ENCODE measurements at places on chromosomes 12 and 14.

GRCh38 chr12:34347367-34347766 is 325.1 kb downstream of the ALG10 start:
- peak; percentile 85 for DNase-seq

DNA sequence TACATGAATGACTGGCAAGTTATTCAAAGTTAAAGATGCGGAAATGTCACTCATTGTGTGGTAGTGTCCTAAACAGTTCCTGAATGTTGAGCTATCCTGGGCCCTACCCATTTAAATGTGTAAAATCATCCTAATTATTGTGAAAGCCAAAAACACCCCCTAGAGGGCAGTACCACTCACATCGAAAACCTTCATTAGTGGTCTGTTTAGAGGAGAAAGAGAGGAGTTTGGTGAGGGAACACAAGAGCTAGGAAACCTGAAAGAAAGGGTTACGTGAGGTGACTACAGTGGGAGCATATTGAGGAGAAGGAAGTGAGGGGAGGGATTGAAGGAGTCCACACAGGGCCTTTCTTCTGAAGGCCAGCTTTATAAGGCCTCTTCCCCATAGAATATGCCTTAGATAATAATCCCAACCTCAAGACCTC is 2.5 kb upstream of the TEP1 start:
- peak; percentile 58 for DNase-seq

- DNase-seq: peak; percentile 32
Measured at GRCh38 chr12:99157946-99158345, 489.6 kb upstream of the GARIN6 start.

DNA sequence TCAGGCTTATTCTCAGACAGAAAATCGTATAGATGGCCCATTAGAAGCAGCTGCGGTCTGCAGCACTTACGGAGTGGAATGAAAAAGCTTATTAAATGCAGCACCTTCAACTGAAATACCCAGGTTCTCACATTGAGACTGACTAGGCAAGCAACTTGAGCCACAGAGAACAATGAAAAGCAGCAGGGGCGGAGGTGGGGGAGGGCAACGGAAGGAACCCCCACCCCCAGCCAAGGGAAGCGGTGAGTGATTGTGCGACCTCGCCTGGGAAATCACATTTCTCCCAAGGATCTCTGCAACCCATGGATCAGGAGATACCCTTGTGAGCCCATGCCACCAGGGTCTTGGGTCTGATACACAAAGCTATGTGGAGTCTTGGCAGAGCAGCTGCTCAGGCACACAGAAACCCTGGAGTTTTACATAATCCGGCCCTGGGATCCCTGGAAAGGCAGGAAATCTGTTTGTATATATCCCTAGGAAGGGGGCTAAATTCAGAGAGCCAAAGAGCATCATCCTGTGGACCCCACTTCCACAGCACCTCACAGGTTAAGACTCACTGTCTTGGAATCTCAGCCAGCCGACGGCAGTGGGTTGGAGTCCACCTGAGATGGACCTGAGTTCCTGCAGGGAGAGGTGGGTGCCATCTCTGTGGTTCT is 38.1 kb downstream of the PZP start:
- no peak for DNase-seq

- no peak for DNase-seq
Measured at GRCh38 chr12:53585448-53586125, 40.6 kb downstream of the ATF7 start.

DNA sequence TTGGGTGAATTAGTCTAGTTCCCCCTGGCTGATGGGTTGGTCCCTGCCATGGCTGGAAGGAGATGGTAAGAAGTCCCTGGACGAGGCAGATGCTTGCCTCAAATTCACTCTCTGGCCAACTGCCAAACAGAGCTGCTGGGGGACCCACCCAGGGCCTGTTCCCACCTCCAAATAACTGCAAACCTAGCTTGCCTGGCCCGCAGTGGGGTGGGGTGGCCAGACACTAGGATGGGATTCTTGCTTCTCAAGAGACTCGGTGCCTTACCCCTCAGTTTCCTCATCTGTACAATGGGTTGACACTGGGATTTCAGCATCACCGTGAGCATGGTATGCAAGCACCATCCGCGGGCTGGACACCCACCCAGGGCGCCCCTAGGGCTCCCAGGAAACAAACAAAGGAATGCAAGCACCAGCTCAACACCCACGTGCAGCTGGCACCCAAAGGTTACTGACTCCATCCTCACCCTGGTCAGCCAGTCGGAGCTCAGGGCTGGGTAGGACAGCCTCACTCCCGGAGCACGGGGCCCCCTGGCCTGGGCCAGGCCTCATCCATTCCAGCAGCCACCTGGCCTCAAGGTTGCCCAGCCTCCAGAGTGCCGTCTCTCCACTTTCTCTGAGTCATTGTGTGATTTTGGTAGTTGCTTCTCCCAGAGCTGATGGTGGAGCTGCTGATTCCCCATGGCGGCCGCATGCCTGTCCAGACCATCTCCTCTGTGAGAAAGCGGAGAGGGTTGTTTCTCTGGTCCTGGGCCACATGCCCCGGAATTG is 205.2 kb upstream of the RTL1 start:
- no peak for DNase-seq

DNA sequence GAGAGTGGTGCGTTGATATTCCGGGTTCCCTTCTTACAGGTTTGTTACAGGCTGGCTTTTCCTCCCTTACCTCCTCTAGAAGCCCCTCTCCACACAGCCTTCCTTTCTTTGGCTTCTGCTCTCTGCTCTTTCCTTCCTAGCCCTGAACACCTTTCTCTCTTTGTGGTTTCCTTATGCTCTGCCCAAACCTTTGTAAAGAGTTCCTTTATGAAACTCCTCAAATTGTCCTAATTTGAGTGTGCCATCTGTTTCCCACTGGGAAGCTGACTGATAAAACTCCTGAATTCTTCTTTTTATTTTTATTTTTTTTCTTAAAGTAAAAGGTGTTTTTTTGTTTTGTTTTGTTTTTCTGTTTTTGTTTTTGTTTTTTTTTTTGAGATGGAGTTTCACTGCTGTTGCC is 60.1 kb upstream of the OTX2 start:
- DNase-seq: no peak

DNA sequence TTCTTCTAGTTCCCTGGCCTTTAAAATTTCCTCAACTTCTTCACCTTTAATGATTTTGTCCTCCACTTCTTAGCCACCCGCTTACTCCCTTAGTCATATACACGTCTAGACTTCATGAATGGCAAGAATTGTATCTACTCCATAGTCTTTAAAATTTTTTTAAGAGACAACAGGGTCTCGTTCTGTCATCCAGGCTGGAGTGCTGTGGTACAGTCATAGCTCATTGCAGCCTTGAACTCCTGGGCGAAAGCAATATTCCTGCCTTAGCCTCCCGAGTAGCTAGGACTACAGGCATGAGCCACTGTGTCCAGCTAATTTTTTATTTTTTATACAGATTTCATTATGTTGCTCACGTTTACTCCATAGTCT is 47.9 kb downstream of the BBS10 start:
- DNase-seq: no peak

DNA sequence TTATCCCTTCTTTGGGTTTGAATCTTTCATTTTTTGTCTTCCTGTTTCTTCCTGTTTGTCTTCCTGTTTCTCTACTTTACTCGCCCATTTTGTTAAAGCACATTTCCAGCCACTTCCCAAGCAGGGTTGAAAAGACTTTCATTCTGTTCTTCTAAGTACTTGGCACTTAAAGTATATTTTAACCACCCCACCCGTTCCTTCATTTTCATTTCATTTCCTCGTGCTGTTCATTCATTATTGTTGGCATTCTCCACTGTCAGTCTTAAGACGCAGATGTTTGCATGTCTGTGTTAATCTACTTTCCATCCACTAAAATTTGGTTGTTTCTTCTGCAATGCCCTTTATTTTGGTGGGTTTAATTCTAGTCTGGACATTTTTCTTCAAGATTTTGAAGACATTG is 49.0 kb downstream of the SUDS3 start:
- no peak for DNase-seq

GRCh38 chr14:39406560-39406959 is 25.7 kb downstream of the FBXO33 start:
- no peak for DNase-seq

DNA sequence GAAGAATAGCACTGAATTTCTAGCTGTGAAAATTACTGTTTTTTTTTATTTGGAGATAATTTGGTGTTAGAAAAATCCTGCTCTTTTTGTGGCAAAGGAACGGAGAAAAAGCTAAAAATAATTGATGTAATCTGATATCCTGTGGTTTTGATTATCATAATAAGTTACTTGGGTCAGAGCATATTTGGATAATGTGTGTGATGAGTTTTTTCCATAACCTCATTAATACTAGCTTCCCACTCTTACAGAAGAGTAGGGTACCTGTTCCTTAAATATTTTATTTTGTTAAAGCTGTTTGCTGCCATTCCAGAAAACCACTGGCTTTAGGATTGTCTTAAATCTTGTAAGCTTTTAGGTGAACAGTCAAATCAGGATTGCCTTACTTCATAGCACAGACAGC is 4.7 kb downstream of the PSMC6 start:
- DNase-seq: no peak

DNA sequence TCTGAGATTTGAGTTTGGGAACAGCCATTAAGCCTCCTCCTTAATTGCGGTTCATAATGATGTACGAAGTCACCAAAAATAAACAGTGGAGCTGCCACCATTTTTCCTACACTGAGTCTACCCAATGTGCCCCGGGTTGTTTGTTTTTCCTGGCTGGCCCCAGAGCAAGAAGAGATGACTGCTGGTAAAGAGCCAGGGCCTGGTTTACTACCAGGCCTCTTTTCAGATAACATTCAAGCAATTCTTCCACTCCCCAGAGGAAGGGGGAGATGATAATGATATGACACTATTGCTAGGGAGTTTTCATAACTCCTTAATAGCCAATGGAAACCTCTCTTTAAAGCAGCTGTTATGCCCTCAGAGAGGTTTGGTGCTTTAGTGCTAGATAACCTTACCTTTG is 42.3 kb downstream of the BRAP start:
- DNase-seq: no peak

- no peak for DNase-seq
Measured at GRCh38 chr14:20830831-20831230, 28.2 kb upstream of the RNASE1 start.

GRCh38 chr12:11499806-11500187 is 104.4 kb upstream of the PRB2 start:
- DNase-seq: no peak

GRCh38 chr14:68380329-68380741 is 412.5 kb downstream of the ZFP36L1 start:
- no peak for DNase-seq

DNA sequence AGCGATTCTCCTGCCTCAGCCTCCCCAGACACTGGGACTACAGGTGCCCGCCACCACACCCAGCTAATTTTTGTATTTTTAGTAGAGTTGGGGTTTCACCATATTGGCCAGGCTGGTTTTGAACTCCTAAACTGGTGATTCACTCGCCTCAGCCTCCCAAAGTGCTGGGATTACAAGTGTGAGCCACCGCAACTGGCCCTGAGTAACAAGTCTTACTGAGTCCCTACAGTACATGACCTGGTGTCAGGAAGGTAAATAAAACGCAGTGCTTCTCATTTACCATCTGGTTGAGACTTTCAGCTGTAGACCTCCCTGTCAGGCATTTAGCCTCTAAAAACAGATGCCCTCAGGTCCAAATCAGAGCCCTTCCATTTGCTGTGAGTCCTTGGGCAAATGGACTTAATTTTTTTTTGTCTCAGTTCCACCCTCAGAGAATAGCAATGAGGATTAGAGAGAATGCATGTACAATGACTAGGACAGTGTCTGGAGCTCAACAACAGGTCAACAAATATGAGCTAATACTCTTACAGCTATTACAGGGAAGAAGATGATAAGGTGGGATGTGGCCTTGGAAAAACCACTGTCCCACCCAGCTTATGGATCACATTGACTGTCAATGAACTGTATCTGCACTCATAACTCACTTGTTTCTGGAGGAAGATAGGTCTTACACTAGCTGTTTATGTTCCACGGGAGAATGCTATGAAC is 70.5 kb downstream of the PHLDA1 start:
- no peak for DNase-seq

DNA sequence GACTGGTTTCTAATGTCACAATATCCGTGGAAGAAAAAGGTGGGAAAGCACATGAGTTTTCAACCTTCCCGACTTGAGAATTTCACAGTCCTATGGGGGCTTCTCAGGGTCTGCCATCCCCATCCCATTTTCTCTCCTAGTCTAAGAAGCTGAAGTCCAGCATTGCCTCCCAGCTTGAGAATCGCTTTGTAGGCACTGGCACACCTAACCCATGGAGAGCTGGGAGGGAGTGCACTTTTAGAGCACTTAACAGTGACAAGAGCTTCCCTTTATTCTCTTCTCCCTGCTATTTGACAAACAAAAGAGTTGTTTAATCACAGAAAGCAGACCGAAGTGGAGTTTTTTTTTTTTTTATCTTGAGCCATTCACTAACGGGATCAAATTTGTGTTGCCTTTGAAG is 22.8 kb upstream of the SRRM4 start:
- DNase-seq: no peak

DNA sequence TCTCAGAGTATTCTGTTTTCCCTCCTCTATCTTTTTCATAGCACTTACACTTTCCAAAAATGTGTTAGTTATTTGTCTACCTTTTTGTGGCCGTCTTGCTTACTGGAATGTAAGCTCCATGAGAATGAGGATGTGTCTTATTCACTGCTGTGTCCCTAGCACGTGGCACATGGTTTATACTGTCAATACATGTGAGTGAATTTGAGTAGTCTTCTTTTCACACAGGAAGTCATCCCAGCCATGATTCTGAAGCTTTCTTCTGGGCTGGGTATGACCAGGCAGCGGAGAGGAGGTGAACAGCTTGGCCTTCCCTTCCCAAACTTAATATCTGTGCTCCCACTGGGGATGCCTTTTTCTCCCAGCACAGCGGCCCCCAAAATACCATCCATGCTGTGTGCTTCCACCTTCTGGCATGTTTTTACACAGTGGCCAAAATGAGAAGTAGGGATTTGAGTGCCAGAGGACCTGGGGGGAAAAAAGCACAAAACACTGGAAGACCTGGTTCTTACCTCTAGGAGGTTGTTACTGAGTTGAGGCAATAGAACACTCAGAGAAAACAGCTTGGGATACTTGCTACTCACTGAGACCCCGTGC is 10.3 kb downstream of the PLEKHG3 start:
- DNase-seq: no peak

DNA sequence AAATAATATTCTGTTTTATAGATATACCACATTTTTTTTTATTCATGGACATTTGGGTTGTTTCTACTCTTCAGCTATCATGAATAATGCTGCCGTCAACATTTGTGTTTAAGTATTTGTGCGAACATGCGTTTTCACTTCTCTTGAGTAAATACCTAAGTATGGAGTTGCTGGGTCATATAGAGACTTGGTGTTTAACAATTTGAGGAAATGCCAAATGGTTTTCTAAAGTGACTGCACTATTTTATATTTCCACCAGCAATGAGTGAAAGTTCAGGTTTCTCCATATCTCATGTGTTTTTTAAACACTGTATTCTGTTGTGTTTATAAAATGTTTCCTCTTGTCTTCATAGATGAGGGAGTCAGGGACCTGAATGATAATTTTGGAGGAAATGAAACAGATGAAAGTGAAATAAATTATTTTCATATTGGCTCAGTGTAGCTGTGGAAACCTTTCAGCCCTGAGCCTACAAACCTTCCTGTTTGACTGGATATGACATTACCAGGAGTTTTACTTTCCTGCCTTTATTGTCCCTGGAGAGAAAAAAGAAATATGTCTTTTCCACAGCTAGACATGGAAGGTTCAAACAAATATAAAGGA is 26.3 kb downstream of the DAAM1 start:
- DNase-seq: no peak
